GM23248 (cell line): ENCODE measurements at places on chromosomes 6 and 20. TPM values are rescaled to one million over a fixed set of nuclear protein-coding genes. Genes with fewer than 3 reads are reported as not detected.

Gene CFAP61
- polyA plus RNA-seq, result not detected in 2 replicates

Gene WASF1
- 24.6 and 25.1 TPM in 2 replicates for polyA plus RNA-seq

Gene MCHR2
- not detected in 2 replicates for polyA plus RNA-seq

Gene SAMD3
- 0.73 and 1.2 TPM in 2 replicates for polyA plus RNA-seq

Gene ADTRP
- 2.6 and 3.4 TPM in 2 replicates for polyA plus RNA-seq
